ENCODE measurements at places on chromosomes 3 and 15. TPM values are rescaled to one million over a fixed set of nuclear protein-coding genes. Genes with fewer than 3 reads are reported as not detected.

Gene GP5
- polyA plus RNA-seq, result 1.9 TPM

Gene CCR1
- polyA plus RNA-seq, result 0.07 TPM

DNA sequence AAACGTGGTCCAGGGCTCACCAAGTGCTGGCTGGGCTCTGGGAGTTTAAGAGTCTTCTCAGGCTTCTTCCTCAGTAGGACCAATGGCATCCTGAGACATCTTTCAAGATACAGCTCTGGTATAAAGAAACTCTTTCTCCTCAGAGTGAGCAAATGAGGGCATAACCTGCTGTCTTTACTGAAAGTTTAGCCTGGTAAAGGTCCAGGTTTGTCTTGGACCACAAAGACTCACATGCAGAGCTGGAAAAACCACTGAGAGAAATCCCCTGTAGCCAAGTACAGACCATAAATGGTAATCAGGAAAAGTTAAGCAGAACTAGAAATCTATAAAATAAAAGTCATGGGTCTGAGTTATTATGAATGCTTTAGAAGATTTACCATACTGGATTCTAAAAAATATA, 23.1 kb downstream of the CD47 start:
- H3K36me3 ChIP-seq, result peaks cover 27% of the 10 kb centered on the region
- H3K27me3 ChIP-seq, result no peaks in the 10 kb centered on the region
- DNase-seq, result no peak
- no peak overlapping the region for H3K4me3 ChIP-seq
- no peak overlapping the region for H3K27ac ChIP-seq

DNA sequence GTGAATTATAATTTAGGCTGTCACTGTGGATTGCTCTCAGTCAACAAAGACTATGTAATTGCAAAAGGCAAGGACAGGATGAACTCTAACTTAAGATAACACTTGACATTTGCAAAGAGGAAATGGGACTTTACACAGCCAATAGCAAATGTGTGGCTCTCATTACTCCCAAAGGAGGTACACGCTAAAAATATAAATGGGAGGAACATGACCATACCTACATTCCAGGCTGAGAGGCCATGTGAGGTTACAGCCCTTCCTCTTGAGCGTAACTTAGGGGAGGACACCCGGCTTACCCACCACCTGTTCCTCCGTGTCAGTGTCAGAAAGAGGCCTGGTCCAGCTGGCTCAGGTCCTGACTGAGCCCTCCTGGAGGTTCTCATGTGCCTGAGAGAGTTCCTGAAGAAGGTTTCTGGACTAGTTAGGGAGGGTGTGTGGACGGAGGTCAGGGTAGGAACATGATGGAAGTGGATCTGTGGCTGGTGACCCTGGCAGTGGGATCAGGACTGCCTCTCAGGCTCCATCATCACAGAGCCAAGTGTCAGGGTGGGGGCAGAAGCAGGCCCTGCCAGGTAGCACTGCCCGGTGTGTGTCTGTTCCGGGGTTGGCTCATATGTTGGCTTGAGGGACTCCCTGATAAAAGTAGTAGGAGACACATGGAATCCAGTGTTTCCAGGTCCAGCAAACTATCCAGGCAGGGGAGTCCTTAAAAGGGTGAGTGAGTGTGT, 7.9 kb downstream of the POPDC2 start:
- H3K27ac ChIP-seq, result no peak overlapping the region
- H3K27me3 ChIP-seq, result no peaks in the 10 kb centered on the region
- no peaks in the 10 kb centered on the region for H3K36me3 ChIP-seq
- DNase-seq, result no peak
- no peak overlapping the region for H3K4me3 ChIP-seq
- no peaks in the 10 kb centered on the region for H3K4me1 ChIP-seq

- no peaks in the 10 kb centered on the region for H3K36me3 ChIP-seq
- no peak overlapping the region for H3K27ac ChIP-seq
- no peaks in the 10 kb centered on the region for H3K27me3 ChIP-seq
- no peak for DNase-seq
- no peaks in the 10 kb centered on the region for H3K4me1 ChIP-seq
Measured at GRCh38 chr3:19264424-19264823, 116.1 kb downstream of the KCNH8 start.

- H3K27me3 ChIP-seq, result no peaks in the 10 kb centered on the region
- peaks cover 11% of the 10 kb centered on the region for H3K36me3 ChIP-seq
- H3K4me1 ChIP-seq, result no peaks in the 10 kb centered on the region
- H3K27ac ChIP-seq, result no peak overlapping the region
Measured at GRCh38 chr3:134536781-134537180, 50.9 kb downstream of the CEP63 start.

DNA sequence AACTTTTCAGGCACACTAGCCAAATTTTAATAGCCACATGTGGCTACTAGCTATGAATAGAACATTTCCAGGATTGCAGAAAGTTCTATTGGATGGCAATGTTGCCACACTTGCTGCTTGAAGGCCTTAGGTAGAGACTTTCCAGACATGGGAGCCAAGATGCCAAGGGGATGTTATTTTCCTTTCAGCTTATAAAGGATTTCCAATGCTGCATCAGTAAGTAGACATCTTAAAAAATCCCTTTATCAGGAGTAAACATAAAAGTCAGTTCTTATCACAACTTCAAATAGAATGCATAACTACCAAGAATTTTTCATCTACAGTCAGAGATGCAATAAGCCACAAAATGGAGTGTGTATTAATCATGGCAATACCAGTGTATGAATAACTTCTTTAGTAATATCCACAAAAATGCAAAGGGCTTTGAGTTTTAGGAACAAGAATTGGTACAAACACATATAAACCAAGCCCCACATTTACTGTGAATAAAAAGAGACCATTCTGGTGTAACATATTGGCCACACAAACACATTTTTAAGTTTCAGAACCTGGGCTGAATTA, 457.1 kb upstream of the ADAMTS9 start:
- DNase-seq, result no peak
- H3K27ac ChIP-seq, result no peak overlapping the region
- no peaks in the 10 kb centered on the region for H3K36me3 ChIP-seq
- H3K4me1 ChIP-seq, result no peaks in the 10 kb centered on the region
- no peak overlapping the region for H3K4me3 ChIP-seq
- no peaks in the 10 kb centered on the region for H3K27me3 ChIP-seq

GRCh38 chr3:190697901-190698300, 164.6 kb downstream of the GMNC start:
- H3K27ac ChIP-seq, result no peak overlapping the region
- DNase-seq, result no peak
- no peaks in the 10 kb centered on the region for H3K27me3 ChIP-seq
- no peaks in the 10 kb centered on the region for H3K36me3 ChIP-seq
- no peaks in the 10 kb centered on the region for H3K4me1 ChIP-seq

GRCh38 chr3:5009506-5010109, 30.4 kb downstream of the BHLHE40 start:
- H3K4me1 ChIP-seq, result peaks cover 45% of the 10 kb centered on the region
- no peaks in the 10 kb centered on the region for H3K36me3 ChIP-seq
- no peak overlapping the region for H3K27ac ChIP-seq
- no peaks in the 10 kb centered on the region for H3K27me3 ChIP-seq
- DNase-seq, result no peak
- H3K4me3 ChIP-seq, result no peak overlapping the region

- peaks cover 95% of the 10 kb centered on the region for H3K36me3 ChIP-seq
- no peak for DNase-seq
- no peaks in the 10 kb centered on the region for H3K4me1 ChIP-seq
- no peak overlapping the region for H3K27ac ChIP-seq
Measured at GRCh38 chr15:70055601-70056051, 42.1 kb downstream of the TLE3 start.

Data from CD4-positive, alpha-beta memory T cell (primary cell).